ENCODE measurements at places on chromosomes 4 and X.

DNA sequence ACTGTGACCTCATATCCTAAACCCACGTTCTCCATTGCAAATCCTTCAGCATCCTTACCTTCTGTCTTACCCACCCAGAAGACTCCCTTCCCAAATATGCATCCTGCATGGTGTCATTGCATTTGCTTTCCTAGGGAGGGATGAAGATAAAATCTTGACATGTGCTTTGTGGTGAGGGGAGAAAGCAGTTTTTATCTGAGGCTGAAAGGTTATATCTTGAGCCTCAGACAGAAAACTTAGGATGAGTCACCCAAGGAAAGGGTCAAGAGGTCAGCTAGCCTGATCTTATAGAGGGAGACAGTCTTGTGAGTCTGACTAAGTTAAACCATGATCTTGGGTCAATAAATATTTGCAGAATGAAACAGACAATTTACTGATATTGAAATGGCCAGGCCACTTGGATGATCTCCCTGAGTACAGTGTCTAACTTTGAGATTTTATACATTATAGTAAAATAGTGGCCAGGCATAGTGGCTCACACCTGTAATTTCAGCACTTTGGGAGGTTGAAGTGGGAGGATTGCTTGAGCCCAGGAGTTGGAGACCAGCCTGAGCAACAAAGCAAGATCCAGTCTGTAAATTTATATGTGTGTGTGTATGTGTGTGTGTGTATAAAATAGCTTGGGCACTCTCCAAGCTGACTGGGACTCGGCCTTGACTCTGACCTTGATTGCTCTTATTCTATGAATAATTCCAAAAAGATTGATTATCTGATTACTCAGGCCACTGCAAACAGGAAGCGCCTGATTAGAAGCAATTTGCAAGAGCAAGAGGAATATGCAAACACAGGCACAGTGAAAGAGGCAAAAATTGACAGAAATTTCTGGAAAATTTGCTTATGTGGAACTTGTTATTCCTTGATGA, 15.4 kb upstream of the FAM9C start:
- DNase-seq = no peak

DNA sequence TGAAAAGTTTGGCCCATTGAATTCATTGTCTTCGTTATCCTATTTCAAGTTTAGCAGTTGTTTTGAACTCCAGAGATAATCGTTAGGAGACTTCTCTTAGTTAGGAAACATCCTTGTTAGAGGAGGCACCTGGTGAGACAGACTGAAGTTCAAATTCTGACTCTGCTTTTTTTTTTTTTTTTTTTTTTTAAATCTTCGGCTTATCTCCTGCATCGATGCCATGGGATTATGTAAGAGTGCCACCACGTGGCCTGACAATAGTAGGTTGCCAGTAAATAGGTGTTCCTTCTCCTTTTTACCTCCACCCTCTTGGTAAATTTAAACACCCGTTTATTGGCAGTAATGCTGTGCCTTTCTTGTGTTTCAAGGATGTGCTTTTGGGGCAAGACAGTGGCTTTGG, 149.3 kb downstream of the SOWAHB start:
- no peak for DNase-seq

- no peak for DNase-seq
Observed at GRCh38 chr4:70629469-70630090, 1.0 kb downstream of the ENAM start.

GRCh38 chrX:10972706-10973105, 138.4 kb upstream of the HCCS start:
- no peak for DNase-seq

- no peak for DNase-seq
Observed at GRCh38 chr4:84750260-84750959, 167.5 kb downstream of the CDS1 start.

- DNase-seq = no peak
Observed at GRCh38 chr4:104524591-104524990, 29.9 kb upstream of the CXXC4 start.

DNA sequence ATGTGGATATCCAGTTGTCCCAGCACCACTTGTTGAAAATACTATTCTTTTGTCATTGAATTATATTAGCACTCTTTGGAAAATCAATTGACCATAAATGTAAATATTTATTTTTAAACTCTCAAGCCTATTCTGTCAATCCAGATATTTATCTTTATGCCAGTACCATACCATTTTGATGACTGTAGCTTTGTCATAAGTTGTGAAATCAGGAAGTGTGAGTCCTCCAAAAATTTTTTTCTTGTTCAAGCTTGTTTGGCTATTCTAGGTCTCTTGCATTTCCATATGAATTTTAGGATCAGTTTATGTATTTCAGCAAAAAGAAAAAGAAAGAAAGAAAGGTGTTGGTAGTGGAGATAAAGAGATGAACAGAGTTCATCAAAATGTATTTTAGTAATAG, 8.2 kb upstream of the SMPX start:
- no peak for DNase-seq

- no peak for DNase-seq
Observed at GRCh38 chr4:188433741-188434315, 294.6 kb downstream of the TRIML1 start.

Measured in H54 (cell line).